ENCODE measurements at places on chromosomes 2 and 18. TPM values are rescaled to one million over a fixed set of nuclear protein-coding genes. Genes with fewer than 3 reads are reported as not detected.

DNA sequence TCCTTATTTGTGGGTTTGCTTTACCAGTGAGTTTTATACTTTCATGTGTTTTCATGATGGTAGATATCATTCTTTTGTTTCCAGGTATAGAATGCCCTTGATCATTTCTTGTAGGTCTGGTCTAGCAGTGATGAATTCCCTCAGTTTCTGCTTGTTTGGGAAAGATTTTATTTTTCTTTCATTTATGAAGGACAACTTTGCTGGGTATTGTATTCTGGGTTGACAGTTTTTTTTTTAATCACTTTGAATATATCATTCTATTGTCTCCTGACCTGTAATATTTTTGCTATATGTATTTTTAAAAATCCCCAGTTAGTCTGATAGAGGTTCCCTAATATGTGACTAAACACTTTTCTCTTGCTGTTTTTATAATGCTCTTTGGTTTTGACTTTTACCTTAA is 58.3 kb upstream of the GALNT3 start:
- H3K4me1 ChIP-seq = no peaks in the 10 kb centered on the region
- H3K4me3 ChIP-seq = no peak overlapping the region
- DNase-seq = no peak
- no peak overlapping the region for H3K27ac ChIP-seq
- no peaks in the 10 kb centered on the region for H3K36me3 ChIP-seq
- no peaks in the 10 kb centered on the region for H3K27me3 ChIP-seq

The ASB18 gene
- not detected for total RNA-seq

GRCh38 chr2:237806334-237806733 is 7.8 kb downstream of the RBM44 start:
- no peaks in the 10 kb centered on the region for H3K4me1 ChIP-seq
- DNase-seq = no peak
- no peaks in the 10 kb centered on the region for H3K27me3 ChIP-seq
- no peak overlapping the region for H3K4me3 ChIP-seq
- no peak overlapping the region for H3K27ac ChIP-seq

- H3K27ac ChIP-seq = no peak overlapping the region
- H3K27me3 ChIP-seq = no peaks in the 10 kb centered on the region
- no peak for DNase-seq
- H3K36me3 ChIP-seq = no peaks in the 10 kb centered on the region
- H3K4me1 ChIP-seq = peaks cover 3% of the 10 kb centered on the region
These were observed 382.0 kb downstream of the GPD2 start for GRCh38 chr2:156818221-156818620.

GRCh38 chr2:212135739-212136138 is 402.9 kb downstream of the ERBB4 start:
- no peaks in the 10 kb centered on the region for H3K36me3 ChIP-seq
- no peak overlapping the region for H3K27ac ChIP-seq
- H3K27me3 ChIP-seq = no peaks in the 10 kb centered on the region
- no peak overlapping the region for H3K4me3 ChIP-seq
- no peak for DNase-seq
- no peaks in the 10 kb centered on the region for H3K4me1 ChIP-seq

DNA sequence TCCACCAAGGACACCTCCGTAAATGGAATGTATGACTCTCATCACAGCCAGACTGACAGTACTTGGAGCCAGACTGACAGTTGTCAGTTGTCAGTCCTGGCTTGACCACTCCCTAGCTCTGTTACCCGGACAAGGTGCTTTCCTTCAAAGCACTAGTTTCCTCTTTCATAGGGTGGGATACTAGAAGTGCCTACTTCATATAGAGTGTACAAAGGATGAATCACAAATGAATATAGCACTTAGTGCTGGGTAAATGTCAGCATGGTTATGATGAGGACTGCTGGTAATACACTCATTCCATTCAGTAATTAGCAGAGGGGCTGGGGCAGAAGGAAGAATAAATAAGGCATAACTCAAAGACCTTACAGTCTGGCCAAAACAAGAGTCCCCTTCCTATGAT is 91.4 kb downstream of the ARL4C start:
- no peak overlapping the region for H3K4me3 ChIP-seq
- H3K36me3 ChIP-seq = no peaks in the 10 kb centered on the region
- peaks cover 7% of the 10 kb centered on the region for H3K4me1 ChIP-seq

- H3K27ac ChIP-seq = no peak overlapping the region
- H3K4me1 ChIP-seq = no peaks in the 10 kb centered on the region
- DNase-seq = no peak
- no peaks in the 10 kb centered on the region for H3K36me3 ChIP-seq
- no peak overlapping the region for H3K4me3 ChIP-seq
- no peaks in the 10 kb centered on the region for H3K27me3 ChIP-seq
These were observed 23.6 kb upstream of the LRRTM1 start for GRCh38 chr2:80328159-80328571.
